ENCODE measurements at places on chromosomes 5 and 9.

GRCh38 chr5:79074641-79075040 lies 5.1 kb downstream of the BHMT2 start:
- DNase-seq, result no peak

GRCh38 chr5:98308960-98309359 lies 464.5 kb upstream of the RGMB start:
- no peak for DNase-seq

GRCh38 chr5:83654427-83654994 lies 66.1 kb downstream of the HAPLN1 start:
- no peak for DNase-seq

DNA sequence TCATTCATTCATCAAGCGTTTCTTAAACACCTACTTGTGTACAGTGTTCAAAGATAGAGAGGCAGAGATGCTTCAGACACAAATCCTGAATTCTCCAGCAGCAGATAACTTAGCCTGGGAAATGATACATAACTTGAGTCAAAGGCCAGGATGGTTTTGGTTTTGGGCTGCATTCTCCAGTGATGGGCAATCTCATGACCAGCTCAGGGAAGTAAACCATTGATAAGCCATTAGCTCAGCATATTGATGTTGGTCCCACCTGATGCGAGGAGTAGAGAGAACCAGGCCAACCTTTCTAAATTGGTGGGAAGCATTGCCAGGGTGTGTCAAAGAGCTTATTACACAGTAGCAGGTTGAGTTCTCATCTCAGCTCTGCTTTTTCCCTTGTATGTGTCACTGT lies 53.0 kb downstream of the SH3RF2 start:
- DNase-seq, result no peak

DNA sequence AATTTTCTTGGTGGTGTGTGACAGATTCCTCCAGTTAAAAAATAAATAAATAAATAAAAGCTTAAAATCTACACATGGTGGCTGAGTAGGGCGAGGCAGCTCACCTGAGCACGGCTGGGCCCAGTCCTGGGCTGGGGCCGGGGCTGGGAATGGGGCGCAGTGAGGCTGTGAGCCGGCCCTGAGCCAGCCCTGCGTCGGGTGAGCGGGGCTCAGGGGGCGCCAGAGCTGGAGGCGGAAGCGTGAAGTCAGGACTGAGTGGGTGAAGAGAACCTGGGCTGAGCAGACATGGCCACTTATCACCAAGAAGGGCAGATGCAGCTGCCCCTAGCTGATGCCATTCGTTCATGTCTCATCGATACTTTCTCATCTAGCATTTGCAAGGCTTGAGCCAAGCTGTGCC lies 22.8 kb upstream of the DTWD2 start:
- no peak for DNase-seq

DNA sequence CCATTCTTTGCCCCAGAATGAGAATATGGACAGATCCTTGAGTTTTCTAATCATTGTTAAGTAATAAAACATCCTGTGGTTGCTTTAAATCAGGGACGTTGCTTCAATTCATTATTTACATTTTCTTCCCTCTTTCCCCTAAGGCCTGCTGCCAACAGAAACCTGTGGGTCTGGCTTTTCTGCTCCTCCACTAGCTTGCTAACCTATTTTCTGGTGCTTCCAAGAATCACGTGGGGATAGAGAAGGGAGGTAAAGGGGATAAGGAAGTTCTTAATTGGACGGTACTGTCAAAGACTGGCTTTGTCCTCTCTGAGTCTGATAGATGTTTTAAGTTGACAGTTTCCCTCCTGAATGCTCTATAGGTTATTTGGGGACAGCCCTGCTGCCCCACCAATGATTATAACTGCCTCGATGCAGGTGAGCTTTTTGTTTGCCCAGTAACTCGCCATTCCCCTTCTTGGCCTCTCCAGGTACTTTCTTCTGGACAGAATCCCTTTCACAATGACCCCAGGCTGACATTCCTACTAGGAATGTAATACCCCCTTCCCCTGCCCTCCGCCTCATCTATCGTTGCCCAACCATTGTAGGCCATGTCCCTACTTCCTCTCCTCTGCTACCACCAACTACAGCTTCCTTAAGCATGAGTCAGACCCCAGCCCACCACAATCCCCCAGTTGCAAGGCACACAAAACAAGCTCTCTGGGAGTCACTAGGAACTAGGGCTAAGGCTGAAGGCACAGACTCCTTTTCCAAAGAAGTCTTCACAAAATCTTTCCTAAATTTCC lies 19.9 kb upstream of the CPEB4 start:
- DNase-seq, result no peak

DNA sequence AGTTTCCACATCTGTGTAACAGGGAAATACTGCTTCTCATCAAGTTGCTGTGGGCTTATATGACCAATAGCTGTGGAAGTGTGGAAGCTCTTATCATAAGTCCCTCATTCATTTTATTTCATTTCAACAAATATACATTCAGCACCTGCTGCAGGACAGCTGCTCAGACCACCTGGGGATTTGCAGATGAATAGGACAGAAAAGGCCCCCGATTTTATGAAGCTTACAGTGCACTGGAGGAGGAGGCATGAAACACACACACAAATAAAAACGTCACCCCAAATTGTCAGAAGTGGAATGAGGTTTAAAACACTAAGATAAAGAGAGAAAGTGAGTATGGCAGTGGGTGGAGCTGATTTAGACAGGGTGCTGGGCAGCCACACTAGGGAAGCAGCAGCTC lies 107.2 kb downstream of the DRD1 start:
- DNase-seq, result no peak

DNA sequence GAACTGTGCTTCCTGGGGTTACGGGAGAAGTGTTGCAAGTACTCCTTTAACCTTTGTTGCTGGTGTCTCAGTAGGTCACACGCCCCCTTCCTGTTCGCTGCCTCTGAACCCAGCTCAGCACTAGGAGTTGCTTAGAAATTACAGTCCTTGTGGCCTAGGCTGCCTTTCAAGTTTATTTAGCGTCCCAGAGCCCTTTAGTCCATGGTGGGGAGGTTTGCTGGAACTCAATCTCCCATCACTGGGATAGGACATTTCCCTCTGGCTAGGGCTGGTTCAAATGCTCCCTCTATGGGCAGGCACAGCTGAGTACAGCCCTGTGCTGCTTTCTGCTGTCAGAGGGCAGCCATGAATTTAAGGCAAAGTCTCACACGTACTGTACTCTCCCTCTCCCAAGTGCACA lies 4.7 kb downstream of the IFNA8 start:
- peak; percentile 22 for DNase-seq

GRCh38 chr9:117616431-117616831 lies 87.8 kb upstream of the TLR4 start:
- no peak for DNase-seq

DNA sequence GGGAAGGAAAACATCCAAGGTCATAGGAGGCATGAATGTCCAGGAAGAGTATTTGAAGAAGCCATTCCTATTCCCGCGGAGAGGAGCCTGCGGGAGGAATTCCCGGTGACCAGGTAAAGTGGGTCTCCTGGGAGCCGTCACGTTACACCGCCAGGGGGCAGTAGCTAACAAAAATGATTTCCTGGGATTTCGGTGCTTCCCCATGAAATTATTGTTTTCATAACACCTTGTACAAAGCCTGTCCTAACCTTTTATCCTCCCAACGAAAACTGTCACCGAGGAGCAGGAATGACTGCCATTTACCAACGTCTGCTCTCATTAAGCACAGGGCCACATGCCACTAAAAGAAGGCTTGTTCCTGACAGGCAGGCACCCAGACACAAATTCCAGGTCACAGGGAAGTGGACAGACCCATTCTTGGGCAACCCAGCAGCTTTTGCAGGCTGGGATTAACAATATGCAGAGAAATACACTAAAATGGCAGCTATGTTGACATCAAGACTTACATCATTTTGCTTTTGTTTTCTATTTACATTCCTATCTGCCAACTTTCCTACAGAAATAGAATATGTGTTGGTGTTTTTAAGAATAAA lies 41.2 kb upstream of the CTSL start:
- DNase-seq, result no peak

DNA sequence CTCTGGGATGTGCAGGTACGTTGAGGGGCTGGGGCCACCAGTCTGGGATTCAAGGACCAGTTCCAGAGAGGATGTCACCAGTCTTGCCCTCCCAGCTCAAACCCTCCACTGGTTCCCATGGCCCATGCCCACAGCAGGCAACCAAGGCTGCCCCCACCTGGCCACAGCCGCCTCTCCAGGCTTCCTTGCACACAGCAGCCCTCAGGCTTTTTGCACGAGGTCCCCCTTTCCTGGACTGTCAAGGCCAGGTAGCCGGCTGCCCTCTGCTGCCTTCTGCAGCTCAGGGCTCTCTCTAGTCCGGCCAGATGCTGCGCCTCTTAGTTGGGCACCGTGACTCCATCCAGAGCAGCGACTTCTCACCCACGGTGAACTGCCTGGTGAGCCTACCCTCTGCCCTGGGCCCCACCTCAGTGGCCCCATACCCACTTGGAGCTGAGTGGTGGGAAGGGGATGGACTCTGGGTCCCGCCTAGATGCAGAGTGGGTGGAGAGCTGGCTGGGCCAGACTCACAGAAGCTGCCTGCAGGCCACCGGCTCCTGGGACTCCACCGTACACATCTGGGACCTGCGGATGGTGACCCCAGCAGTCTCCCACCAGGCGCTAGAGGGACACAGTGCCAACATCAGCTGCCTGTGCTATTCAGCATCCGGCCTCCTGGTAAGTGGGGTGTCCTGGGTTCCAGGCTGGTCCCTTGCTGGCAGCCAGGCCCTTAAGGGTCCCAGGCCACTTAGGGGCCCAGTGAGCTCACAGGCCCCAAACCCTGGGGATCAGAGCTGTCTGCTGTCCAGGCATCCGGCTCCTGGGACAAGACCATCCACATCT lies 2.9 kb downstream of the WDR38 start:
- no peak for DNase-seq

DNA sequence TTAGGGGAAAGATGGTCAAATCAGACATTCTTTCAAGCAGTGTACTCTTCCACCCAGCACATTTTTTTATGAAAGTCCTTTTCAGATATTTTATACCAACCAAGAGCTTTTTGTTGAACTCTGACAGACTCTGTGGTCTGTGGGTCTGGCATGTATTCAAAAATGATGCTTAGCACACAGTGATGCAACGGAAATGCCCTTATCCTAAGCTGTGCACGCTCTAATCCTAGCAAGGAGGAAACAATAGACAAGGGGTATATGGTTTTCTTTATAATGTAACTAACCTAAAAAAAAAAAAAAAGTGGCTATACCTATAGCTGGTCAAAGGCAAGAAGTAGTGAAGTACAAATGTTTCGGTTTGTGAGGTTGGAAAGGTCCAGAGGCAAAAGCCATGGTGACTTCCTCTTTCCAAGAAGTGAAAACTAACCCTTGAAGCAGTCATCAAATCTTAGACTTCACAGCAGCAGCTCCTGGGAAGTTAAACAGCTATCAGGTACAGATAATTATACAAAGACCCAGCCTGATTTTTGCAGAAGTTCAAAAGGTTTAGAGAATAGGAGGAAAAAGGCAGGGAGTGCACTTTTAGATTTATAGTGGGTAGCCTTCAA lies 82.5 kb downstream of the SEMA6A start:
- DNase-seq, result no peak

GRCh38 chr5:31860726-31861433 lies 221.9 kb downstream of the PDZD2 start:
- no peak for DNase-seq

DNA sequence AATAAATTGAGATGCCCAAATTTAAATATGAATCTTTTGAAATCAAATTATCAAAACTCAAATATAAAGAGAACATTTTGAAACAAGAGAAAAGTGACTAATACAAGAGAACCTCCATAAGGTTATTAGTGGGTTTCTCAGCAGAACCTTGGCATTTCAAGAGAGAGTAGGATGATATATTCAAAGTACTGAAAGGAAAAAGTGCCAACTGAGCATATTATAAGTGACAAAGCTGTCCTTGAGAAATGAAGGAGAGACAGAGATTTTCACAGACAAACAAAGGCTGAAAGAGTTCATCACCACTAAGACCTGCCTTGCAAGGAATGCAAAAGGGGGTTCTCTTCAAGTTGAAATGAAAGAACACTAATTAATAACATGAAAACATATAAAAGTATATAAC lies 366.0 kb downstream of the HINT1 start:
- no peak for DNase-seq

DNA sequence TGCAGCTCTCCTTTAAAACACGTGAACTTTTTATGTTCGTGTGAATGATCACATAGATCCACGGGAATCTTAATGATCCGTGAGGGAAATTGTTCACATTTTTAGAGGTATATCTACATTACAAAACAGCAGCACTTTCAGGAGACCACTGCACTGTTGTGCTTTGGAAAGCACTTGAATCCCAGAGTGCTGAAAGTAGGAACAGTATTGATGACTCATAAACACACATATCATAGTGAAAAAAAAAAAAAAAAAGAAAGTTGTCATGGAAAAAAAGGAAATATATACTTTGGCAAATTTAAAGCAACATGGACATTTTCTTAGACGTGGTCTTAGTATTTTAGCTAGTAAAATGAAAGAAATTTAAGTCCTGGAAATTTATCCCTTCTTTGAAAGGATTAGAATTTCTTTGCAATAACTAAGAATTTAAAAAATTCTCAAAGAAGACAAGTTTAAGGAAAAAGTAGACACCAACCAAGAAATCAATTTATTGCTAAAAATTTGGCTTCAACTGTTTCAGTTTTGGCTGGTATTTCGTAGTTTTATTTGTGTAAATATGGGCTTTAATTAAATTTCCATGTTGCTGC lies 55.4 kb downstream of the ADGRV1 start:
- no peak for DNase-seq

DNA sequence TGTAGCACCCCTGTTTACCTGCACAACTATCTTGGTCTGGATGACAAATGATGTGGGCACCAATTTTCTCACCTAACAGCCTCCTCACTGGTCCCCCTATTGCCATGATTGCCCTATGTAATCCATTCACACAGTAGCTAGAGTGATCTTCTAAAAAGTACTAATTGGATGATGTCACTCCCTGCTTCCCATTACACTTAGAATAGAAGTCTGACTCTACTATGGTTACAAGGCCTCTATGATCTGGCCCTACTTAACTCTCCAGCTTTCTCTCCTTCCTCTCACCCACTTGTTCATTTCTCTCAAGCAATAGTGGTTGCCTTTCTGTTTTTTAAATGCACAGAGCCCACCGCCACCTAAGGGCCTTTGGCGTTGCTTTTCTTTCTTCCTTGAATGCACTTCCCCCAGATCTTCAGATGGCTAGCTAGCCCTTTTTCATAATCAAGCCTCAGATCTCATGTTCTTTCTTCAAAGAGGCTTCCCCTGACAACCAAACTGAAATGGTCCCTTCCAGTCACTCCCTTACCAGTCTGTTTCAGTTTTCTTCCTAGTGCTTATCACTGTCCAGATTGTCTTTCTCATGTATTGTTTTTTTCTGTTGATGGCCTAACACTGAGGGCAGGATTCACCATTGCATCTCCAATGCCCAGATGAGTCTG lies 8.7 kb downstream of the IGIP start:
- DNase-seq, result no peak

DNA sequence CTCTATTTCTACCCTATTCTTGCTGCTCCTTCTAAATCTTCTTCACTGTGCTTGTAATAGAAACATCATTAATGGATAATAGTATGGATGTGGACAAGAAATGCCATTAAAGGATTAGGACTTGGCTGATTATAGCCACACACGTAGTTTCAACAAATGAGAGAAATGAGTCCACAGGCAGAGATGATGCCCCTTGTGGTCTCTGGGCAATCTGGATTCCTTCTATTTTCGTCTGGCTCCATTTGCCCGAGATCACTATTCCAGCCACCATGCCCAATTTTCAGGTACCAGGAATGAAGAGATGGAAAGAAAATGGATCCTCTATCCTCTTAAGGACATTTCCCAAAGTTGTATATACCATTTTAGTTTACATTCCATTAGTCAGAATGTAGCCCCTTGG lies 13.2 kb downstream of the VLDLR start:
- no peak for DNase-seq

Data from naive thymus-derived CD8-positive, alpha-beta T cell (primary cell).